Lung (tissue), 17 donors: ENCODE measurements at places on chromosomes 5 and 9. TPM values are rescaled to one million over a fixed set of nuclear protein-coding genes. Genes with fewer than 3 reads are reported as not detected.

PCDHB2 gene
- total RNA-seq, result 4.4 TPM

F2RL2 gene
- total RNA-seq, result 0.80 TPM

C5 gene
- 16.4 TPM for total RNA-seq

GRCh38 chr5:155807884-155808576 lies 518.9 kb upstream of the SGCD start:
- H3K27me3 ChIP-seq, result no peaks in the 10 kb centered on the region
- no peaks in the 10 kb centered on the region for H3K36me3 ChIP-seq
- DNase-seq, result no peak
- H3K4me3 ChIP-seq, result no peak overlapping the region
- H3K4me1 ChIP-seq, result no peaks in the 10 kb centered on the region

DNA sequence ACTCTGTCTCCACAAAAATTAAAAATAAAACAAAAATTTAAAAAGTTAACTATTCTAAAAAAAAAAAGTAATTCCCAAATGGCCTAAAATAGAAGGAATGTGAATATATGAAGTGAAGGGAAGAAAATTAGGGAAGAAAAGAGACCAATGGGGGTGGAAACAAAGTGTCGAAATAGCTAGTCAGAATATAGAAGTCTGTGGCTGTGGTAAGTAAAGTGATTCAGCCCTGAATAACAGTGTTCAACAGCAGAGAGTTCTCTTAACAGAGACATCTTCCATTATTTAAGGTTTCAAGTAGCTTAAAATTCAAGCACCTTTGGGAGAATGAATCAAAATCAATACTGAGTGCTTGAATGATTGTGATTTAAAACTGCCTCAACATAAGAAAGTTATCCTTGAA lies 51.7 kb downstream of the LPAR1 start:
- H3K27me3 ChIP-seq, result no peaks in the 10 kb centered on the region
- no peaks in the 10 kb centered on the region for H3K36me3 ChIP-seq
- H3K4me1 ChIP-seq, result no peaks in the 10 kb centered on the region
- no peak for DNase-seq

DNA sequence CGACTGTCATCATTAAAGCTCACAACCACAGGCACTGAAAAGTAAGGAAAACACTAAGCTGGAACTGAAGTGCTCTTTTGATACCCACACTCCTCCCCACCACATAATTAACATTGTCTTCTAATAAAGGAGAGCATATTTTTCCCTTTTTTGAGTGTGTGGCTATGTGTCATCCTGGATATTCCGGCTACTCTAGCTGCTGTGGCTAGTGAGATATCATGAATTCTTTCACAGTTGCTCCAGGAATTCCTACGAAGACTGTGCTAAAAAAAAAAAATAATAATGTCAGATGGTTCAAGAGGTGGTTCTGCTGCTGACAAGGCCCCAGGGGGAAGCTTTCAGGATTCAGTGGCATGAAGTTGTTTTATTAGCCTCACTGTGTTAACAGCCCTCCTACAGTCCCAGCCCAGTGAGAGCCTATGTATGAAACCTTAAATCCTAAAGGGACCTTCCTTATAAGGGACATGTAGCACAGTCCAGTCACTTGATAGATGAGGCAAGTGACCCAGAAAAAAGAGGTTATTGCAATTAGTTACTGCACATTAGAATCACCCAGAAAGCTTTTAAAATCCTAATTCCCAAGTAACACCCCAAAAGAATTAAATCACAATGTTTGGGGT lies 46.6 kb downstream of the TMEM252 start:
- H3K4me3 ChIP-seq, result no peak overlapping the region
- H3K27me3 ChIP-seq, result no peaks in the 10 kb centered on the region
- no peak for DNase-seq

LMAN2 gene
- 179 TPM for total RNA-seq

CDX1 gene
- 0.25 TPM for total RNA-seq

DNA sequence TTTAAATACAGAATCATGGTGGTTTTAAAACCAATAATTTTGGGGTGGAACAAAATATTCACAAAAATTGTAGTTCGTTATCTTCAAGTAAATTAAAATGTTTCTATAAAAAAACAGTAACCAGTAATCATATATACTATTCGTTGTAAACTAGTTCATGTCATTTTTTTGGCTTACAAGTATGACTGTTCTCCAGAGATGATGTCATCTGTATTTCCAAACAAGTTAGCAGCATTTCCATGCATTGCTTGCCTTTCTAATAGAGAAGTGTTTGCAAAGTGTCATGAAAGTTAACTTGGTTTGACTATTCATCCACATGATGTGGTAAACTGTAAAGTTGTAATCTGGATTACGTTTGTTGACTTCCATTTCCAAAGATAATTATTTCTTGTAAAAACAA lies 717.9 kb upstream of the ADAMTS16 start:
- H3K27me3 ChIP-seq, result no peaks in the 10 kb centered on the region
- no peaks in the 10 kb centered on the region for H3K4me1 ChIP-seq
- H3K4me3 ChIP-seq, result no peak overlapping the region
- no peak for DNase-seq
- no peaks in the 10 kb centered on the region for H3K36me3 ChIP-seq

FOXD1 gene
- 0.37 TPM for total RNA-seq

UGCG gene
- total RNA-seq, result 39.0 TPM

GRCh38 chr5:63963080-63963735 lies 963 bp upstream of the HTR1A start:
- H3K27me3 ChIP-seq, result peaks cover 17% of the 10 kb centered on the region
- no peaks in the 10 kb centered on the region for H3K36me3 ChIP-seq
- H3K27ac ChIP-seq, result no peak overlapping the region
- peak; percentile 71 for DNase-seq

HRCT1 gene
- total RNA-seq, result not detected

GRCh38 chr5:170809551-170809950 lies 26.0 kb downstream of the GABRP start:
- no peak for DNase-seq
- no peaks in the 10 kb centered on the region for H3K4me1 ChIP-seq
- H3K27ac ChIP-seq, result no peak overlapping the region
- H3K36me3 ChIP-seq, result no peaks in the 10 kb centered on the region
- no peak overlapping the region for H3K4me3 ChIP-seq
- H3K27me3 ChIP-seq, result no peaks in the 10 kb centered on the region

DNA sequence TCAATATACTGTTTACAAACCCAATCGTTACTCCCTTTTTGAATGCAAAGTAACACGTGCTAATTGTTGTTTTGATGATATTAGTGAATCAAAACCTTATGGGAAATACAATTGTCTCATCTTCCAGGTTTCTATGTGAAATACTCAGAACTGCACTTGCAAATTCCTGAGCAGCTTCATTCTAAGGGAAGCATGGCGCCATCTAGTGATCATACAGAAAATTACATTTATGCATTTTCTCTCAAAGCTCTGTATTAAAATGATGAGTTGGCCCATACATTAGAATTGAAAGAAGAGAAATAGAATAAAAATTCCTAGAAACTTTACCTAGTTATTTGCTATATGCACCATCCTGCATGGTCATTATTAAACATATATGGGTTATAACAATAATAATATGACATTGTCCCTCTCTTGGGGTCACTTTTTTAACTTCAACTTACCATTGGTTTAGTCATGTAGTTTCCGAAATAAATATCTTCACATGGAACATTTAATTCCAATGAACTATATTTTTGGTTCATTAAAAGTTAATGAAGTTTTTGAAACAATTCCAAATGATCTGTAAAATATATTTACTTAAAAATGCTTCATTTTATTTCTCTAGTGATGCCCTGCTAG lies 220.0 kb downstream of the PDE4D start:
- H3K36me3 ChIP-seq, result no peaks in the 10 kb centered on the region
- DNase-seq, result no peak
- no peak overlapping the region for H3K4me3 ChIP-seq
- H3K27me3 ChIP-seq, result no peaks in the 10 kb centered on the region
- no peak overlapping the region for H3K27ac ChIP-seq
- H3K4me1 ChIP-seq, result no peaks in the 10 kb centered on the region

HMCN2 gene
- 5.2 TPM for total RNA-seq

GRCh38 chr5:120454094-120454798 lies 9.9 kb upstream of the PRR16 start:
- no peaks in the 10 kb centered on the region for H3K27me3 ChIP-seq
- H3K4me3 ChIP-seq, result no peak overlapping the region
- H3K36me3 ChIP-seq, result no peaks in the 10 kb centered on the region
- peak; percentile 27 for DNase-seq
- H3K27ac ChIP-seq, result peak overlapping the region; percentile 55

CARD9 gene
- 3.8 TPM for total RNA-seq

DNA sequence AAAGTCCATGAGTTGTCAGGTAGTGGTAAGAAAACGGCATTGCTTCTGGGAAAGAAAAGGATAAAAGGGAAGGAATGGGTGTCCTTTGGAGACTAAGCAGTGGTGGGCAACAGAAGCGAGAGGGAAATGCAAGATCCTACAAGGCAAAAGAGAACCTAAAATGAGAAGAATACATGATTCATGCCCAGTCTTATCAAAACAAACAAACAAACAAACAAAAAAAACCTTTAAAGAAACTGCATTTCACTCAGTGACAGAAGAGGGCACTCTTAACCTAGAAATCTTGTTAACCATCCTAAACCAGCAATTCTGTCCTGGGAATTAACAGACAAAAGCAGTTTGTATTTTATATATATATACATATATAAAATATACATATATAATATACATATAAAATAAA lies 88.5 kb downstream of the SUSD1 start:
- peaks cover 7% of the 10 kb centered on the region for H3K36me3 ChIP-seq
- no peaks in the 10 kb centered on the region for H3K4me1 ChIP-seq
- H3K27ac ChIP-seq, result no peak overlapping the region
- peak; percentile 56 for DNase-seq
- H3K4me3 ChIP-seq, result no peak overlapping the region
- H3K27me3 ChIP-seq, result no peaks in the 10 kb centered on the region

DNA sequence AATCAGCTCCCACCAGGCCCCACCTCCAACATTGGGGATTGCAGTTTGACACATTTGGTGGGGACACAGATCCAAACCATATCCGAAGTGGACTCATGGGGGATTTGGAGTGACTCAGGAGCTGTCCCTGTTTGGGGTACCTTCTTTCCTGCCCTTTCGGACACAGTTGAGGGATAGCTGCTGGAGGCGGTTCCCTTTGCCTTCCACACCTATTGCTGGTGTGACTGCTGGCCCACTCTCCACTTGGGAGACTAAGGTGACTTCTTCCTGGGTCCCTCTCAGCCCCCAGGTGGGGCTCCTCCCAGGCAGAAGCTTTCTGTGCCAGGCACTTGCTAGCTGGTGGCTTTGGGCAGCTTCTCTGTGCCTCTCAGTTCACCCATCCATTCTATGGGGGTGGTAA lies 26.6 kb downstream of the LAMC3 start:
- H3K27ac ChIP-seq, result no peak overlapping the region
- H3K4me1 ChIP-seq, result no peaks in the 10 kb centered on the region
- no peaks in the 10 kb centered on the region for H3K36me3 ChIP-seq
- H3K4me3 ChIP-seq, result no peak overlapping the region
- no peaks in the 10 kb centered on the region for H3K27me3 ChIP-seq

DNA sequence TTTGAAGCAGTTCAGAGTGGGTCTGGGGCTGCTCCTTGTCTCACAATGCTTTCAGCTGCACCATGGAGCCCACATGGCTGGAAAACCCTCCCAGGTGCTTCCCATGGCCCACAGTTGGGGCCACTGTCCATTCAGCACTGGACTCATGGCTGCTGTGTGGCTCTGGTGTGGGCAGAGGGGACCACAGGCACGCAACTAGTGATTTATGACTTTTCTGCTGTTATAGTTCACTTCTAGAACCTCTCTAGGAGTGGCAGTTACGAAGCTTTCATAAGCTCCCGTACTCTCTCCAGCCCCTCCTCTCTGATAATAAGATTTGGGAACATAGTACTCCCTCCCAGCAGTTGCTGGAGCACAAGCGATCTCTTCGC lies 29.0 kb downstream of the GLRA1 start:
- no peak for DNase-seq
- H3K27ac ChIP-seq, result no peak overlapping the region
- peaks cover 5% of the 10 kb centered on the region for H3K4me1 ChIP-seq
- H3K4me3 ChIP-seq, result no peak overlapping the region
- H3K27me3 ChIP-seq, result no peaks in the 10 kb centered on the region

KIF4B gene
- total RNA-seq, result not detected

PIP5KL1 gene
- total RNA-seq, result 9.0 TPM

- H3K27me3 ChIP-seq, result no peaks in the 10 kb centered on the region
These were observed 20.9 kb downstream of the ZNF474 start for GRCh38 chr5:122150215-122150614.

DNA sequence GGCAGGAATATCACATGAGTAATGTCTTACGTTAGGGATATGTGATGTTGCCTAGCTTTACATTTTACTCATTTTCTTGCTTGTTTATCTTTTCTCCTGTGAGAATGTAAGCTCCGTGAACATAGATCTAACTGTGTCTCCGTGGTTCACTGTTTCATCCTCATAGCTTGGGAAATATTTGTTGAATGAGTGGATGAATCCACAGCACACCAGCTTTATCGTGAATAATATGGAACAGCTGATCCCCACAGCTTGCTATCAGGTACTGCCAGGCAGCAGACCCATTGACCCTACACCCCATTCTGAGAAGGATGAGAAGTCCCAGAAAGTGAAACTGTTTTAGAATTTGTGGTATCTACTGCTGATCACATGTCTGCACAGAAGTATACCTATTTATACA lies 106.8 kb upstream of the FBN2 start:
- no peaks in the 10 kb centered on the region for H3K4me1 ChIP-seq
- no peak overlapping the region for H3K4me3 ChIP-seq
- H3K27ac ChIP-seq, result no peak overlapping the region
- no peaks in the 10 kb centered on the region for H3K27me3 ChIP-seq
- no peak for DNase-seq

AK3 gene
- total RNA-seq, result 62.7 TPM
